CD4-positive, alpha-beta T cell (primary cell): ENCODE measurements at places on chromosomes 16 and 17. TPM values are rescaled to one million over a fixed set of nuclear protein-coding genes. Genes with fewer than 3 reads are reported as not detected.

- no peaks in the 10 kb centered on the region for H3K36me3 ChIP-seq
- peaks cover 8% of the 10 kb centered on the region for H3K4me1 ChIP-seq
- H3K27me3 ChIP-seq = peaks cover 12% of the 10 kb centered on the region
- no peak overlapping the region for H3K4me3 ChIP-seq
Measured at GRCh38 chr16:79519448-79519847, 81.1 kb downstream of the MAF start.

The TNRC6A gene
- 70.4 TPM for total RNA-seq

The C17orf50 gene
- total RNA-seq = not detected

- DNase-seq = no peak
- H3K27me3 ChIP-seq = no peaks in the 10 kb centered on the region
- H3K36me3 ChIP-seq = peaks cover 4% of the 10 kb centered on the region
- no peak overlapping the region for H3K27ac ChIP-seq
- no peaks in the 10 kb centered on the region for H3K4me1 ChIP-seq
Measured at GRCh38 chr17:59254742-59255141, 34.4 kb downstream of the GDPD1 start.

The ERN2 gene
- not detected for total RNA-seq

DNA sequence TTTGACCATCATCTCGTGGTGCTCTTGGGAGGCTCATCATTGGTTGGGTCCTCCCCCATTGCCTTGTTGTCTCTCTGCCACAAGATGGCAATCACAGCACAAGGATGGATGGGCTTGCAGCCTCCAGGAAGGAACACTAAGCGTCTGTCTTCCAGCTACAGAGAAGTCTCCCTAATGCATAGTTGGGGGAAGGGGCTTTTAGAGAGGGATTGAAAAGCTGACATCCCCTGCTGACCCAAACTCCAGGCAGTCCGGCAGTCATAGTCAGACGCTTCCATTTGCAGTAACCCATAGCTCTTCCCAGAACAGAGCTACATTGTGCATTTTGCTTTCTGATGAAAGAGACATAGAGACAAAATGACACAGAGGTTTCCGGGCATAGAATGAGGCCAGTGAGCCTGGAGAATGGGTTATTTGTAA is 111.4 kb downstream of the UTP18 start:
- DNase-seq = no peak
- H3K27me3 ChIP-seq = no peaks in the 10 kb centered on the region
- H3K36me3 ChIP-seq = no peaks in the 10 kb centered on the region
- peaks cover 12% of the 10 kb centered on the region for H3K4me1 ChIP-seq
- H3K4me3 ChIP-seq = no peak overlapping the region
- no peak overlapping the region for H3K27ac ChIP-seq

DNA sequence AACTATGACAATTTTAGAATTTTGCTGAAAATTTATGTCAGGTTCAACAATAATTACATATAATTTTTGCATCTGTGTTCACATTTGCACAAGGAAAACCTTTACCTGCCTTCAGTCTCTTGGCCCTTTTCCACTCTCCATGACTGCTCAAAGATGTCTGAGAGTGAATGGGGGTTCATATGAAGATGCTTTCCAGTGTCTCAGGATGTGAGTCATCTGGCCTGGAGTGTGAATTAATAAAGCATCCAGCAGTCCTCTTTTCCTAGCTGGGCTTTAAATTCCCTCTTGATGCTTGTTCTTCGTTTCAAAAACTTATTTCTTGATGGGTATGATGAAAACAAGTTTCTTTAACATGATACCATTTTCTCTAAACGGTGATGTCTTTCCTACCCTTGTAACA is 99.9 kb downstream of the CDK5R1 start:
- no peaks in the 10 kb centered on the region for H3K36me3 ChIP-seq
- DNase-seq = no peak
- no peaks in the 10 kb centered on the region for H3K27me3 ChIP-seq
- H3K4me1 ChIP-seq = no peaks in the 10 kb centered on the region

GRCh38 chr16:80996688-80997138 is 10.0 kb downstream of the CMC2 start:
- H3K27ac ChIP-seq = peak overlapping the region; percentile 34
- no peaks in the 10 kb centered on the region for H3K36me3 ChIP-seq
- no peaks in the 10 kb centered on the region for H3K27me3 ChIP-seq
- peaks cover 4% of the 10 kb centered on the region for H3K4me1 ChIP-seq
- H3K4me3 ChIP-seq = peak overlapping the region; percentile 53
- no peak for DNase-seq

DNA sequence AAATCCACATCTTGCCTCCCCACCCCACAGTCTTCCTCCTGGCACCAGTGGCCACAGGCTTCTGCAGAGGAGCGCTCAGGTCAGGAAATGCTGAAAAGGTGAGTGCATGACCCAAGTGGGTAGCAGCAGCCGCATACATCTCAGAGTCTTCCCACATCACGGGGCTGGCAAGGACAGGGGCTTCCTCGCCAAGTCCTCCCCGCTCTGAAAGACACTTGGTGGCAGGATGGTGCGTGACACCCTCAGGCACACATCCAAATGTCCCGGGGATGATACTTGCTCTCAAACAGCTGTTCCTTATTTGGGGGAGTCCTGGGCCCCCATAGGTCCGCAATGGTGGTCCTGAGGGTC is 8.8 kb upstream of the SLC16A5 start:
- no peak overlapping the region for H3K4me3 ChIP-seq
- no peaks in the 10 kb centered on the region for H3K36me3 ChIP-seq
- no peaks in the 10 kb centered on the region for H3K27me3 ChIP-seq
- H3K4me1 ChIP-seq = peaks cover 33% of the 10 kb centered on the region
- H3K27ac ChIP-seq = no peak overlapping the region
- no peak for DNase-seq

The ETV4 gene
- not detected for total RNA-seq

GRCh38 chr16:86044241-86044671 is 145.3 kb downstream of the IRF8 start:
- peaks cover 12% of the 10 kb centered on the region for H3K27me3 ChIP-seq
- no peaks in the 10 kb centered on the region for H3K36me3 ChIP-seq
- H3K4me1 ChIP-seq = peaks cover 26% of the 10 kb centered on the region
- peak; percentile 6 for DNase-seq
- H3K4me3 ChIP-seq = no peak overlapping the region
- H3K27ac ChIP-seq = no peak overlapping the region

GRCh38 chr17:19445105-19445504 is 34.1 kb downstream of the RNF112 start:
- no peak overlapping the region for H3K27ac ChIP-seq
- DNase-seq = no peak
- no peaks in the 10 kb centered on the region for H3K36me3 ChIP-seq
- H3K4me1 ChIP-seq = no peaks in the 10 kb centered on the region
- no peaks in the 10 kb centered on the region for H3K27me3 ChIP-seq

DNA sequence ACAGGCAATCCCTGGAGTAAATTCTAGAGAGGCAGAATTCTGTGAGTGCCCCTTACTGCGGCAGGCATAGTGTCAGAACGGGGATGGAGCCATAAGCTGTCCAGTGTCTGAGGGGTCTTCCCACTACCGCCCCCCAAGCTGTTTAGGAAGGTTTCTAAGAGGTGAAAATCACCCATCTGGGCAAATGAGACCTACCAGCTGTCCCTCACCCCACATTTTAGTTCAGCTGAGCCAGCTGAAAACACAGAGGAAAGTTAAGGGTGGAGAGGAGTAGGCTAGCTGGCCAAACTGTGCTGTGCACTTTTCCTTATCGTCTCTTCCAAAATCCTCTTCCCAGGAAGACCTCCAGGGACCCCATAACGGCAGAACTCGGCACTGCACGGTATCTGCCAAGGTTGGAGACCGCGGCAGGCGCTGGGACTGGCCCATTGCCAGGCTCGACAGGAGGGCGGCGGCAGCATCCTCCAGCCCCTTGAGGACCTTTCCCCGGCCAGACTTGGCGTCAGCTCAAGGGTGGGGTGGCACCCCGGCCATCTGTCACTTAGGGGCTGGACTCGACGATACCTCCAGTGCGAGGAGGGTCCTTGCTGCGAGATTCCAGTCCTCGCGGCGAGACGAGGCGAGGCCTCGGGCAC is 955 bp downstream of the ACLY start:
- H3K27me3 ChIP-seq = no peaks in the 10 kb centered on the region
- DNase-seq = peak; percentile 18
- H3K4me3 ChIP-seq = peak overlapping the region; percentile 90
- H3K4me1 ChIP-seq = peaks cover 37% of the 10 kb centered on the region

- no peaks in the 10 kb centered on the region for H3K4me1 ChIP-seq
- H3K27ac ChIP-seq = no peak overlapping the region
- H3K27me3 ChIP-seq = no peaks in the 10 kb centered on the region
- H3K36me3 ChIP-seq = peaks cover 75% of the 10 kb centered on the region
- no peak overlapping the region for H3K4me3 ChIP-seq
Measured at GRCh38 chr17:2289878-2290478, 13.6 kb downstream of the SMG6 start.

- no peak overlapping the region for H3K4me3 ChIP-seq
- no peaks in the 10 kb centered on the region for H3K4me1 ChIP-seq
- no peaks in the 10 kb centered on the region for H3K36me3 ChIP-seq
Measured at GRCh38 chr16:64250866-64251265, 871.0 kb downstream of the CDH11 start.

The NKIRAS2 gene
- 12.5 TPM for total RNA-seq

GRCh38 chr17:51427856-51428255 is 167.5 kb downstream of the UTP18 start:
- no peak overlapping the region for H3K4me3 ChIP-seq
- DNase-seq = peak; percentile 90
- peaks cover 49% of the 10 kb centered on the region for H3K4me1 ChIP-seq
- H3K27me3 ChIP-seq = no peaks in the 10 kb centered on the region
- no peaks in the 10 kb centered on the region for H3K36me3 ChIP-seq
- H3K27ac ChIP-seq = peak overlapping the region; percentile 96

- H3K4me3 ChIP-seq = no peak overlapping the region
- H3K4me1 ChIP-seq = peaks cover 12% of the 10 kb centered on the region
- no peaks in the 10 kb centered on the region for H3K27me3 ChIP-seq
- peaks cover 8% of the 10 kb centered on the region for H3K36me3 ChIP-seq
- H3K27ac ChIP-seq = peak overlapping the region; percentile 14
Measured at GRCh38 chr16:27721531-27722181, 171.7 kb downstream of the KATNIP start.

DNA sequence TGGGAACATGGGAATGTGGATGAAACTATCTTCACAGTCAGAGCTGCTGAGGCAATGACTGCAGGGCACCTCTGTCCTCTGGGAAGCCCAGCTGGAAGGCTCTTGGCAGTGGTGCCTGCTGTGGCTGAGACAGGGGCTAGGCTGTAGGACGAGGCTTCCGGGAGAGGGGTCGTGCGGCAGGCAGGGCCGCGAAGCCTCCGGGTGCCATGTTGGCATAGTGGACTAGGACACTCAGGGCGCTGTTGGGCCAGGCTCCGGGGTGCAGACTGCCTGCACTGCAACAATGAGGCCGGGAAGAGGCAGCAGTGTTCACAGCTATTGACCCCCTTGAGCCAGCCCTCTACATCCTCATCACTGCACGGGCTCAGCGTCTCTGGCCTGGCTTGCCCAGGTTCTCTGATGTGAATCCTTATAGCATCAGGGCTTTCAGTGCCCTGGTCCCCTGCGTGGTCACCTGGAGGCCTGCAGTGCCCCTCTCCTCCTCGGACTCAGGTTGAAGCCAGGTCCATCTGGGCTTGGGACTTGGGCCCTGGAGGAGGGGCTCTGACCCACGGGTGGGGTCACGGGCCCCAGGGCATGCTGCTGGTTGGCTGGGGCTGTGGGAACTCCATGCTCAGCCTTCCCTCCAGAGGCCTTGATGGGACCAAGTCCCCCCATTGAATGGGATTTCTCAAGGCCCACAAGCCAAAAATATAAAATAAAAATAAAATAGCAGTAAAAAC is 91.6 kb downstream of the TNFRSF13B start:
- H3K4me3 ChIP-seq = no peak overlapping the region
- no peak overlapping the region for H3K27ac ChIP-seq

DNA sequence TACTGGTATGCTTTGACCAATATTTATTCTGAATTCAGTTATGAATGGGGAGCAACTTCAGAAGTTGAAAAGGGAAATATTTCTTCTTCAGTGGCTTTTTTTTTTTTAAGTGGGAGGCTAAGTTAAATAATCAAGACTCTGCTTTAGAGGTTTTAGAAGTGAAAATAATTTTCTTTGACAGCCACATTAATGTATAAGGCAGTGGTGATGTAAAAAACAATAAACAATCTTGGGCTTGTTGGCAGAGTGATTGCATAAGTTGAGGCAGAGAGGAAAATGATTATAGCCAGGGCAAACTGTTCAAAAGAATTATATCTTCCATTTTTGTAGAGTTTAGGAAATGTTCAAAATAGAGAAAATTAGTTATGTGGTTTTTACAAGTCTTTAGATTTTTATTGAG is 5.4 kb upstream of the KRT12 start:
- no peaks in the 10 kb centered on the region for H3K36me3 ChIP-seq
- DNase-seq = no peak
- no peaks in the 10 kb centered on the region for H3K4me1 ChIP-seq
- peaks cover 12% of the 10 kb centered on the region for H3K27me3 ChIP-seq
- no peak overlapping the region for H3K27ac ChIP-seq

DNA sequence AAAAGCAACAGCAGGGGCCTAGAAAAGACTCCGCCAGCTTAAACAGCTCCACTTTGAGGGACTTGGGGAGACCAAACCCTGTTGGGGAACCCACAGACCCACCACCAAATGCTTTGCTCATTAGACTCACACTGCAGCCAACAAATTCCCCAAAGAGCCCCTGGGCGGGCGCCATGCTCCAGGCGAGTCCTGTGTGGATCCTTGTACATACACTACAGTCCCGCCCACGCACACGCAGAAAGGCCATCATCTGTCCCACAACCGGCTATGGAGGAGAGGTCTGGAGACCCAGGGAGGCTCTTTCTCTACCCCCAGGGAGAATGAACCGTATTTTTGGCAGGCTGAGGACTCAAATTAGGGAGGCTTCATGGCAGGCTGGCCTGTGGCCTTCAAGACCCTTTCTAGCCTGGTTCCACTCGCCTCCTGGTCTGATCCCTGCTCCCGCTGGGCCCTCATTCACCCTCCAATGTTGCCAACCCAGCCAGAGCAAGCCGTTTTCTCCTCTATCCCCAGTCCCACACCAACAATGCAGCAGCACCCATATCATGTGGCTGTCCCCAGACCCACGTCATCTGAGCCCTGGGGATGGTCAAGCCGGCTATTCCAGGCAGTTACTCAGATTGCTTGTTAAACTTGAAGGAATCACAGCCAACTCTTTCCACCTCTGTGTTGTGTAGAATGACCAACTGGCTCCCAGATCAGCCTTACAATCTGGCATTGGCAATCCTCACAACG is 27.2 kb downstream of the ZNF423 start:
- no peaks in the 10 kb centered on the region for H3K36me3 ChIP-seq
- no peak overlapping the region for H3K4me3 ChIP-seq
- H3K27me3 ChIP-seq = peaks cover 2% of the 10 kb centered on the region
- no peak for DNase-seq
- H3K27ac ChIP-seq = no peak overlapping the region

DNA sequence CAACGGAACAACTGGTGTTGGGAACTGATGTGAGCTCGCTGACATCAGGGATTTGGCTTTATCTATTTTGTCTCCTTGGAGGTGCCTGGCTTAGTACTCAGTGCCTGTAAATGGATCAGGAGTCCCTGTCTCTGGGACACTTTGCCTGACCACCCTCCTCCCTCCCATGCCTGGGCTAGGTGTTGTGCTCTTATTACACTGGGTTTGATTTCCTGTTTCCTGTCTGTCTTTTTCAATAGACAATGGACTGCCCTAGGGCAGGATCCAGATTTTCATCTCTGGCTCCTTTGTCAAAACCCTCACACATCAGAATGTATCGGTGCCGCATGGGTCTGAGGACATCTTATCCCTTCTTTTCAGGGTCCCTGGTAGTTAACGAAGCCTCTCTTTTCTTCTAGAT is 223.6 kb upstream of the ASIC2 start:
- no peaks in the 10 kb centered on the region for H3K27me3 ChIP-seq
- H3K36me3 ChIP-seq = no peaks in the 10 kb centered on the region
- H3K4me1 ChIP-seq = peaks cover 2% of the 10 kb centered on the region
- no peak overlapping the region for H3K27ac ChIP-seq
- no peak overlapping the region for H3K4me3 ChIP-seq
